ENCODE measurements at places on chromosomes 2 and 18.

- no peak for DNase-seq
These were observed 39.4 kb downstream of the NBAS start for GRCh38 chr2:15521641-15522181.

- no peak for DNase-seq
These were observed 38.4 kb downstream of the RNF144A start for GRCh38 chr2:6955511-6956136.

DNA sequence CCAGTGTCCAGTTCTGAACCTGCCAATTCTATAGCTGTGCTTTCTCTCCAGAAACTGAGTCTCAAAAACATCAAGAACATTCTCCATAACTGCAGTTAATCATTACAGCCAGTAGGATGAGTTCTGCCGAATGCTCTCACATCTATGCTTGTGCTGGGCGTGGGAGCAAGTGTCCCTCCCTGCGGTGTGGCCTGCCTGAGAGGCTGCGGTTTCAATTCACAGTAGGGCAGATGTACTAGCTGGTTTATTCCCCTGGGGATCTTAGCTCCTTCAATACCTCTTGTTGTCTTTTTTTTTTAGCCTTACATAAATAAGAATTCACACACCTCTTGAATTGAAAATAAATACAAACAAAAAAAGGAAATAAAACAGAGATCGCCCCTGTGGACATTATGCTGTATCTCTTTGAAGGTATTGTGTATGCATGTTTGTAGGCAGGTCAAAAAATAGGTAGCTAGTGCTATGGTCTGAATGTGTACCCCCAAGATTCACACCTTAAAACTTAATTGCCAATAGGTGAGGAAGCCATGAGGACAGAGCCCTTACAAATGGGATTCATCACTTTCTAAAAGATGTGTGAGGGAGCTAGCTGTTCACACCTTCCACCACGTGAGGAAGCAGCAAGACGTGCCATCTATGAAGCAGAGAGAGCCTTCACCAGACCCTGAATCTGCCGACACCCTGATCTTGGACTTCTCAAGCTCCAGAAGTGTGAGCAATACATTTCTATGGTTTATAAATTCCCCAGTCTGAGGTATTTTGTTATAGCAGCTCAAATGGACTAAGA lies 74.3 kb downstream of the BCL2L11 start:
- no peak for DNase-seq

- DNase-seq, result no peak
These were observed 132.1 kb downstream of the COL6A3 start for GRCh38 chr2:237281836-237282306.

GRCh38 chr2:23656597-23656973 lies 270.3 kb downstream of the ATAD2B start:
- DNase-seq, result no peak

DNA sequence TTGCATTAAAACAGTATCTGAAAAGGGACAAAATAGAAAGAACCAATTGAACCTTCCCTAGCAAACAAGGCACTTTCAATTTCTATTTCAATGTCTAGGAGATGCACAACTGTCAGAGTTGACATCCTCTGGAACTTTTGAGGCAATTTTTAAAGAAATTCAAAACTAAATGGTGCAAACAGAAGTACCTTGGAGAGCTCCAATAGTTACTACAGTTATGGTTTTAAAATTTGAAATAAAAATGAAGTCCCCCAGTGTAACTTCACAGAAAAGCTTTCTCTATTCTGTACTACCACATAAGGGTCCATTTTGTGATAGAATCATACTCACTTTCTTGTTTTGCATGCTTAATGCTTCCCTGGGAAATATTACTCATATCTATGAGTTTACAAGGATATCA lies 162.1 kb downstream of the KCNH7 start:
- no peak for DNase-seq

- no peak for DNase-seq
These were observed 172.9 kb downstream of the FMNL2 start for GRCh38 chr2:152507907-152508306.

DNA sequence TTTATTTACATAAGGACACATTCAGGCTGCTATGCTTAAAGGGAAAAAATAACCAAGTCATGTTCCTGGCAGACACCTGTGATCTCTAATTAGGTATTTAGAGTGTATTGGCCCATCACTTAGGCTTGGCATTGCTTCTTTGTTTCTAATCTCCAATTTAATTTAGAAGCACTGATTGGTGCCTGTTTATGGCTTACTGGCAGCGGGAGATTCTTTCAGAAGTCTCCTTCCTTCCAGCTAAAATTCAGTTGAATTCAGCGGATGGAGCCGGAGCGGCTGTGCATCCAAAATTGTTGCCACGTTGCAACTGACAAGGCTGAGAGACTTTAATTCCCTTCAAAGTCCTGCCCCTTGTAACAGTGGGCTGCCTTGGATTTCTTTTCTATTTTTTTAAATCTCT lies 66.5 kb downstream of the VWA3B start:
- no peak for DNase-seq

GRCh38 chr2:102698369-102699111 lies 63.3 kb upstream of the TMEM182 start:
- no peak for DNase-seq
